ENCODE measurements at places on chromosomes 5 and 9.

DNA sequence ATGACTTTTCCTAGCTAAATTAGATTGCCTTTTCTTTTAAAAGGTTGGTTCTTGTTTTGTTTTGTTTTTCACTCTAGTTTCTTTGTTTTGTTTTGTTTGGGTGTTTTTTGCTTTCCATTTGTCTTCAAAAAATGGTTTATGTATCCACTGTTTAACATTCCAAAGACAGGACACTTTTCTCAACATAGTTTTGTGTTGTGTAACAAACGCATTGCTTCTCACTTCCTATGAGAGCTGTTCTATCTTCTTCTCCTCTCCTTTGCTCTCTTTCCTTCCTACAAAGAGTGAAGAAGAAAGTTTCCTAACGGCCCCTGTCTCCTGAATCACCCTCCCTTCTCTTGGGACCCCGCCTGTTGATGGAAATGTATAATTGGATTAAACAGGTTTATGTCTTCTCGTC lies 539.7 kb downstream of the ACTL7B start:
- no peak for DNase-seq

DNA sequence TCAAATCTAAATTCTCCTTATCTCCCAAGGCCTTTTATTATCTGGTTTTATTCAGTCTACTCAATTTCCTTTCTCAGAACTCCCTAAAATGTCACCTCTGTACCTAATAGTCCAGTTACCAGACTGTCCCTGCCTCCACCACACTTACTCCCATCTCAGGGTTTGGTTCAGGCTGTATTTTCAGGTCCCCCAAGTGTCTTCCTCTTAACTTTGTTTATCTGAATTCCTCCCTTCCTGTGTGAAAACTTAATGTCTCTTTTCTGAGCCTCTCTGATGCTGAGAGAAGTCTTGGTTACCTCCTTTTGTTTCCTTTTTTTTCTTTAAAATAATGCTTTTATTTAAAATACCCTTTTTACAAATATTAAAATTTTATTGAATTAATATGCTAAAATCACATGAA lies 133.4 kb downstream of the PAM start:
- DNase-seq = no peak

- DNase-seq = no peak
These were observed 208.6 kb upstream of the ANKH start for GRCh38 chr5:15080219-15080618.

- DNase-seq = no peak
These were observed 45.5 kb upstream of the CDC42SE2 start for GRCh38 chr5:131218392-131218791.

GRCh38 chr9:91174772-91175171 lies 186.9 kb downstream of the AUH start:
- DNase-seq = no peak

- DNase-seq = no peak
These were observed 69.6 kb downstream of the UGCG start for GRCh38 chr9:111966124-111966723.

- DNase-seq = no peak
These were observed 466.0 kb upstream of the ADAMTS16 start for GRCh38 chr5:4674166-4674565.

DNA sequence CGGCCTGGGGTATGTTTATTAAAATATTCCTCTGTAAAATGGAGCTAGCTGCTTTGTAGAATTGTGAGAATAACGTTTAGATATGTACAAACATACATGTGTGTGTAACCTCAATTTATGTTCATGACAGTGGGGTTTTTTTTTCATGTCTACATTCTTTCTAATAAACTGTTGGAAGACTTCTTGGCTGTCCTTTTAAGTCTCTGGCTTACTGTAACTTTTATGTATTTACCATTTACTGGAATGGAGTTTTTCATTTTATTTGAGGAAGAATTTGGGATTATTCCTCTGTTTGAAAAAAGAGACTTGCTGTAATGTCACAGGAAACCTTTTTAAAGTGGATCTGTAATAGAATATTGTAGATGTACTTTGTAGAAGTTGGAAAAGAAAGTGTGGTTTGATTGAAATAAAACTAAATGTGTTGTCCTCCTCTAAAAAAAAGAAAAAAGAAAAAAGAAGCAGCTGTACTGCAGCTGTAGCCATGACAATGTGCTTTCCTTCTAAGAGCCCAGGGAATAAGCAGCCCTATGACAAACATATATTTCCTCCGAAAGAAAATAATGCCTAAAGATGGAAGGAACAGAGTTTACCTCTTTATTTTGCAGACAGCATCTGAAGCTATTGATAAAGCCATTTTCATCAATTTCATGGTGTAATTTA lies 71.2 kb upstream of the FREM1 start:
- DNase-seq = no peak

DNA sequence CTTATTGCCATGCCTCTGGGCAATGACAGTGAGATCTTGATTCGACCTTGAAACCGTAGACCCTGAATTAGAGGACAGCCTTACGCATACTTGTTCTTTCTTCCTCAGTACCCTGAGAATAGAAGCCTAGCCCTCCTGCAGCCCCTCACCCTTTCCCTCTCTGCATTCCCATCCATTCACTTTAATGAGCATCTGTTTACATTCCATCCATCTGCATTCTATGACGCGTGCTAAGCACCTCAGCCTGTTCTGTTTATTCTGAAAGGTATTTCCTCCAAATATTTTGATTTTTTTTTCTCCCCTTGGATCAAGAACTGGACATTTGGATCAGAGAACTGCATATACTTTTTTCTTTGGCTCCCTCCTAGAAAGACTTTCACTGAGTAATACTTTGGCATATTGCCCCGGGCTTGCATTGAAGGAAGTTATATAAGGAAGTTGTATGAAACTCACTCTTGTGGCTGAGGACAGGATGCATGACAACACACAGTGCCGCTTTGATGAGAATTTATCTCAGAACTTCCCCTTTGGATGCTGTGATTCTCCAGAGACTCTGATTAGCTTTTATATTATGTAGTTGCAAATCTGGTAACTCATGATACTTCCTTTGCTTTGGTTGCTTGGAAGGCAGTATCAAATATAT lies 15.7 kb downstream of the TMEM8B start:
- DNase-seq = no peak

DNA sequence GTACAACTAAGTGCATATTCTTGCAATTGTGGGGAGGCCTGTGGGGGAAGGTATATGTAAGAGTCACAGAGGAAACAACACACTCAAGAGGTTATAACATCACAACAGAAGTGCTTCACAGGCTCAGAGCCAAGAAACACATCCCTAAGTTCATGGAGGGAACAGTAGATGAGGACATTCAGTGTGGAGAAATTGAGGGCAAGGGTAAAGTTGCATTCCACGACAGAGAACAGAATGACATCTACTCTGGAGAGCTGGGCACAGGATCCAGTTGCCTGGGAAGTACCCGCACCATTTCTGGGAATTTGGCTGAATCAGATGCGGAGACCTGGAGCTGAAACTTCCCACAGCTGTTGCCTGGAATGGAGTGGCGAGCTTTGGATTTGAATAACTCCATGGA lies 197.2 kb downstream of the NXNL2 start:
- DNase-seq = no peak

DNA sequence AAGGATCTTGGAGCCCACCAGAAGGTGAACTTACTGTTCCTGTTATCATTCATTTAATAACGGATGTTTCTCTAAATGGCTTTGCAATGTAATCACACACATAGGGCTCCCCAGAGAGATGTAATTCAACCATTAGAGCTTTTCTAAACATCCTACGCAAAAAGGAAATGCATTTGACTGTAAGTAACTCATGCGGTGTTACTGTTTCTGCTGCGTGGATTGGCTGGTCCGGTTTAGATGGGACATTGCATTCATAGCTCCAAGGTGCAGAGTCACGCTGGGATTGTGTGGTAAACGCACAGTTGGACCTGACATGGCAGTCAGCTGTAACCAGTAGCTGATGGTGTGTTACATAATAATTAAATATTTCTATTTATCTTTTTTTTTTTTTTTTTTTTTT lies 185.5 kb upstream of the OTULINL start:
- no peak for DNase-seq

DNA sequence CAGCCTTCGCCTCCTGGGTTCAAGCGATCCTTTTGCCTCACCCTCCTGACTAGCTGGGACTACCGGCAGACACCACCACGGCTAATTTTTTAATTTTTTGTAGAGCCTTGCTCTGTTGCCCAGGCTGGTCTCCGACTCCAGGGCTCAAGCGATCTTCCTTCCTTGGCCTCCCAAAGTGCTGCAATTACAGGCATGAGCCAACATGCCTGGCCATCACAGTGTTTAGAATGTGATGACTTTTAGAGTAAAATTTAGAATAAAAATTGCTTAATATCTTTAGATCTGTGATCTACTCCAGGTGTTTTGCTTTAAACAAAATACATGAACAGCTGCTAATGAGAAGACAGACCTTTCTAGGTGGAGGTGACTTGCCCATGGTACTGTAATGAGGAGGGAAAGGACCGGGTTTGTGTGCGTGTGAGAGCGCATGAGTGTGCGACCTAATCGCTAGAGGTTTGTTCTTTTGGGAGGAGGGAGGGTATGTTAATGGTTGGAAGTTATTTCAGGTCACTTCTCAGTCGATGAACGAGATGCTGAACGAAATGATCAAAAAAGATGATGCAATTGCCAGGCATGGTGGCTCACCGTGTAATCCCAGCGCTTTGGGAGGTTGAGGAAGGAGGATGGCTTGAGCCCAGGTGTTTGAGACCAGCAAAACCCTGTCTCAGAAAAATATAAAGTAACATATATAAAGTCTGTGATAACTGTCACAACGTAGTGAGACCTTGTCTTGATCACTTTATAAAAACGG lies 2.0 kb downstream of the CNOT6 start:
- no peak for DNase-seq

GRCh38 chr9:135009794-135010585 lies 77.5 kb upstream of the OLFM1 start:
- DNase-seq = no peak

- no peak for DNase-seq
These were observed 1174.8 kb downstream of the MAT2B start for GRCh38 chr5:164680216-164680615.

DNA sequence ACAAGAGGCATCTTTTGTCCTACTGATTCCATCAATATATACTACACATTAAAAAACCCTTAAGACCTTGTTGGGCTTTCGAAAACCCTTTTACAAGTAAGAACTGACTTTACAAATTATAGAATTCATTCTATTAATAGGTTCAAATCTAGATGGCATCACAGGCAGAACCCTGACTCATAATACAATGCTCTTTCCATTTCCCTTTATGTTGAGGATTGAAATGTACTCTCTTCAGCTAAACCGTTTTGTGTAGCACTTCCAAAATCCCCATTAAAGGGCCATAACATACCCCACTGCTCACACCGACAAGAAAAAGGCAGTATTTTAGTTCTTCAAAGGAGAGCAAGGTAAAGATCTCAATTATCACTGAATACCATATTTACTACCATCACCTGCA lies 11.2 kb downstream of the CSNK1A1 start:
- no peak for DNase-seq

- no peak for DNase-seq
These were observed 214.4 kb downstream of the SEMA6A start for GRCh38 chr5:116360008-116360853.

DNA sequence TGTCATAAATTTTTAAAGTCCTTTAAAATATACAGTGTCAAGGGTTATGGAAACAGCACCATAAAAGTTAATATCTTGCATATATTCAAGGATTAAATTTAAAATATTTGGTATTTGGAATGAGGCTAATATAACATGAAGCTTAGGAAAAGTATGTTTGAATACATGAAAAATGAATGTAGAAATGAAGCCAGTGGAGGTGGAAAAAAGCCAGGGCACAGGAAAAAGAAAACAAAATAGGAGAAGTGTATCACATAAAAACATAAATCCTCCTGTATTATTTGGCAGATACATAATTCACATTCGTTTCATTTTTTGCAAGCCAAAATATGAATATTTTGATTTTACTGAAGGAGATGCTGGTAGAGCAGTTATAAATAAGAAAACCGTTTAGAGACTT lies 587.0 kb upstream of the ZNF608 start:
- DNase-seq = no peak

DNA sequence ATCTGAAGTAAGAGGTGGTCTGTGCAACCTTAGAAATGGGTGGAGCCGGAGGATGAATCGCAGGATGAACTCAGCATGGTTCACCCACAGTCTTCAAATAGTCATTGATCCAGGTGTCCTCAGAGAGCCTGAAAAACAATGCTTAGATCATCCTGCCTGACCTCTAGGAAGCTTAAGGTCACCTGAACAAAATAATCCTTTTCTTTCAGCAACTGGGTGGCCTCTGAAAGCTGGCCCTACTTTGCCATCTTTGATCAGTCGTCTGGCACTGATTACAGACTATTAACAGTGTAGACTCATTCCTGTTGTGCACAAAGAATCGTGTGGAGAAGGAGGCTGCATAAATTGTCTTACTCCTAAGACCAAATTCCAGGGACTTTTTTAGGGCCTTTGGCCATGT lies 50.7 kb downstream of the PIP5K1B start:
- no peak for DNase-seq

DNA sequence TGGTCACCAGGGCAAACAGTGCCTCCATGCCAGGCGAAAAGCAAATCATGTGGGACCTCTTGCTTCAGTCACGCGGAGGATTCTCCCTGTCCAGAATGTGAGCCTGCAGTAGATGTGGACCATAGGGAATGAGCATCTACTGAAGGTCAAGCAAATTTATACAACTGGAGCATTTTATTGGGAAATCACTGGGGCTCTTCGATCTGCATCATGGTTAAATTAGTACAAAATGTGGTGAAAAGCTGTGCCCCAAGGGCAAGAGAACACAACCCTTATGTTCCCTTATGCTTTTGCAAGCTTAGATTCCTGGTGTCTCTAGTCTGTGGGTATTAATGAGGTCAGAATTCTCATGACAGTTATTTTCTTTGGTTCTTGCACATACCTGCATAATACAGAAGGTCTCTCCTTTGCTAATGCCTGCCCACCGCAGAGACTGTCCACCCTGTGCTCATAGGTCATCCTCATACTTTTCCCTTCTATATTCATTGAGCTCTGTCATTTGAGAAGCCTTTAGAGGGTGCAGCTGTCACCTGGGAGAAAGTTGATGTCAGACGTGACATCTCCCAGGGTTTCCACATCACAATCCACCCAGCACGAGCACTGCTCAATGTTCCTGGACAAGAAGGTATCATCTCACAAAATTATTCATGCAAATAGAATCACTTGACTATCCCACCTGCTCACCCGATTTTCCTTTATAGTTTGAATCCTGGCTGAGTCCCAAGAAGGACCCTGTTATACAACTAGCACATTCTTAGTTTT lies 111.7 kb downstream of the NXNL2 start:
- no peak for DNase-seq

DNA sequence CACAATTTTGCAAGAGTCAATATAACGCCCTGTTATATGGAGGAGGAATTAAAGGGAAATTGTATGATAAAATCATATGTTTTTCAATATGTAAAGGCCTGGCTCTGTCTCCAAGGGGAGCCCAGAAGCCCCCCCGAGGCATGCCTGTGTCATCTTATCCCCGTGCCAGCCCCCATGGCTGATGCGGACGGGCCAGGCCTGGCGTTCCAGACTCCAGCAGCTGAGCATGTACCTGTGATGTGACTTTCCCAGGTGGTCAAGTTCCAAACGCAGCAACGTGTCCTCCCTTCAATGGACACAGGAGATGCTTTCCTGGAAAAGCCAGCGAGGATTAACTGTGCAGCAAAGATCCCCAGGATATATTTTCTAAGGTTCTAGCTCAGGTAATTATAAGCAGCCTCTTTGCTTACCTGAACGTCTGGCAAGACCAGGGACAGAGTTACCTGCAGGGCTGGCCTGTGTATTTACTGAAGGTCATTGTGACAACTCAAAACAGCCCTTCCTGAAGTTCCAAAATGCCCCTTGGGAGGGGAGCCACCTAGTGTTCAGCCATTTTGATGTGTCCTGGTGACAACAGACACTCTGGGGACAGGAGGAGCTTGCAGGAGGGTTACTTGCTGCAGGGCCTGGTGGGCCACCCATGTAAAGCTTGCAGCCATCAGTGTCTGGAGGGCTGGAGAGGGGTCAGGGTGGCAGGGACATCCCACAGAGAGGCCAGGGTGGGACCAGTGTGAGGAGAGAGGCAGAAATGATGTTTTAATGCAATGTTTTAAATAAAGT lies 53.3 kb upstream of the RNU6ATAC start:
- no peak for DNase-seq
